Keratinocyte (primary cell): ENCODE measurements at places on chromosomes 5 and 9. TPM values are rescaled to one million over a fixed set of nuclear protein-coding genes. Genes with fewer than 3 reads are reported as not detected.
A peak's percentile ranks its signal among the peaks of the same experiment; 100 is the strongest.

PCDHA7 gene
- polyA plus RNA-seq: 0.02 to 0.05 TPM (median 0.04 TPM) in 3 replicates

SLC12A7 gene
- 1.5 to 2.4 TPM (median 2.3 TPM) in 3 replicates for polyA plus RNA-seq

LEAP2 gene
- polyA plus RNA-seq: 0.28 to 1.2 TPM (median 0.50 TPM) in 3 replicates

FGF1 gene
- 1.0 to 2.4 TPM (median 1.8 TPM) in 3 replicates for polyA plus RNA-seq

LCN1 gene
- not detected in 3 replicates for polyA plus RNA-seq

ACTBL2 gene
- 0.35 to 2.7 TPM (median 0.68 TPM) in 3 replicates for polyA plus RNA-seq

STRBP gene
- polyA plus RNA-seq: 7.4 to 11.3 TPM (median 7.5 TPM) in 3 replicates

SPATA31C1 gene
- polyA plus RNA-seq: not detected in 3 replicates

PURA gene
- polyA plus RNA-seq: 2.2 to 4.1 TPM (median 3.0 TPM) in 3 replicates

FOXD1 gene
- polyA plus RNA-seq: 2.9 to 11.9 TPM (median 7.0 TPM) in 3 replicates

IL31RA gene
- polyA plus RNA-seq: 4.6 to 6.7 TPM (median 6.0 TPM) in 3 replicates

TEX48 gene
- not detected in 3 replicates for polyA plus RNA-seq

PCDHB5 gene
- polyA plus RNA-seq: 0.07 to 0.10 TPM (median 0.09 TPM) in 3 replicates

NRARP gene
- polyA plus RNA-seq: 0.43 to 2.4 TPM (median 2.2 TPM) in 3 replicates

- no peak for DNase-seq
These were observed 96.7 kb upstream of the ARAP3 start for GRCh38 chr5:141778683-141779082.

DNA sequence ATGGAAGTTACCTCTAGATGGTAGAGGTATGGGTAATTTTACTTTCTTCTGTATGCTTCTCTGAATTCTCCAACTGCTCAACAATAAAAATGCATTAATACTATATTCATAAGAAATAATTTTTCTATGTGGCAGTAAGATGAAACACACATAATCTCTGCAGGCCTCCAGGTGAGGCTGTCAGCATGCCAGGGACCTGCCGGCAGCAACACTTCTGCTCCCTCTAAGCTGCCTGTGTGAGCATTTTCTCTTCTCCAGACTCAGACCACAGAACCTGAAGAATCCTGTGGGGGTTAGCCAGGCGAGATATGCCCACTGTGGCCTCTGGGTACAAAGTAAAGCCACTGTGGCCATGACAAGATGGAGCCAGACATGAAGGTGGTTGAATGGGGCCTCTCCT lies 316.3 kb downstream of the EBF1 start:
- DNase-seq: no peak

DNA sequence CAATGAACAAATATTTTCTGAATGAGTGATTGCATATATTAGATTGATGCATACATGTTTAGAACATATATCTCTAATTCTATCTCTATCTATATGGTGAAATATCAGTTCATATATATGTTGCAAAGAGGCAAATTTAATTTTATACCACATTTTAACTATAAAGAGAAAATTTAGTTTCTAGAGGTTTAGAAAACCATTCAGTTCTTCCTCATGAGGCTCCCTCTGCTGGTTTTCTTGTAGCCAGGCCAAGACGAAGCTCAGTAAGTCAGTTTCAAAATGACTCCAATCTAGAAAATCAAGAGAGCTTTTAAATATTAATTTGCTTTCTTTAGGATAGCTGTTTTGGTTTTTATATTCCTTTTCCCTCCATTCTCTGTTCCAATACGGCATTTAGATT lies 312.1 kb downstream of the TMEM232 start:
- no peak for DNase-seq

DNA sequence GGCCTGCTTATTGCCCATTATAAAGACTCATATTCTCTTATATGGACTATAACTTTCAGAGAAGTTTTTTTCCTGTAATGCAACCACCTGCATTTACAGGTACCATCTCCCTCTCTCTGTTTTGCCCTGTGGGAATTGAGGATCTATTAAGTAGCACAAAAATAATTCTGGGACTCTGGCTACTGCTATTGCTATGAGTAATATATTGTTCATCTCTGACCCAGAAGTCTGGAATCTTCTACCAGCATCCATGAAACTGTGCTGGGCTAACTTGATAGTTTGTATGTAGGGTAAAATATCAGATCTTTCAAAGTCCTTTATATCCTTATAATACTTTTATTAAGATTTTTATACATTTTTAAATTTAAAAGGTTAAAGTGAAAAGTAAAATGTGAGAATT lies 607.2 kb downstream of the EFNA5 start:
- DNase-seq: peak; percentile 1

DNA sequence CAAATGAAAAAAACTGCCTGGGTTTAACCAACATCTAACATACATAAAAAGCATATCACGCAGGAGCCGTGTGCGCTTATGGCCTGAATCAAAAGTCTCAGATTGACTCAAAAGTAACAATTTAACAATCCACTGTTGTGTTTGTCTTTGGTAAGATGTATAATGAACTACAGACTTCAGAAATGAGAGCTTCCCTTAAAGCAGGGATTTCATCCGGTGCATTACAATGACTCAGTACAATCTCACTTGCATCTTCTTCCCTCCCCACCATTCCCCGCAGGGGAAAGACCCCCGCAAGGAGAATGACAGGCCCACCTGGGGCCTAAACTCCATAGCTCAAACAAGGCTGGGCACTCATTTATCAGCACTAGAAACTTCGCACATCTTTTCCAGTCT lies 1.4 kb downstream of the ZFR start:
- no peak for DNase-seq

- DNase-seq: no peak
These were observed 173.2 kb downstream of the SH3GL2 start for GRCh38 chr9:17752021-17752420.

DNA sequence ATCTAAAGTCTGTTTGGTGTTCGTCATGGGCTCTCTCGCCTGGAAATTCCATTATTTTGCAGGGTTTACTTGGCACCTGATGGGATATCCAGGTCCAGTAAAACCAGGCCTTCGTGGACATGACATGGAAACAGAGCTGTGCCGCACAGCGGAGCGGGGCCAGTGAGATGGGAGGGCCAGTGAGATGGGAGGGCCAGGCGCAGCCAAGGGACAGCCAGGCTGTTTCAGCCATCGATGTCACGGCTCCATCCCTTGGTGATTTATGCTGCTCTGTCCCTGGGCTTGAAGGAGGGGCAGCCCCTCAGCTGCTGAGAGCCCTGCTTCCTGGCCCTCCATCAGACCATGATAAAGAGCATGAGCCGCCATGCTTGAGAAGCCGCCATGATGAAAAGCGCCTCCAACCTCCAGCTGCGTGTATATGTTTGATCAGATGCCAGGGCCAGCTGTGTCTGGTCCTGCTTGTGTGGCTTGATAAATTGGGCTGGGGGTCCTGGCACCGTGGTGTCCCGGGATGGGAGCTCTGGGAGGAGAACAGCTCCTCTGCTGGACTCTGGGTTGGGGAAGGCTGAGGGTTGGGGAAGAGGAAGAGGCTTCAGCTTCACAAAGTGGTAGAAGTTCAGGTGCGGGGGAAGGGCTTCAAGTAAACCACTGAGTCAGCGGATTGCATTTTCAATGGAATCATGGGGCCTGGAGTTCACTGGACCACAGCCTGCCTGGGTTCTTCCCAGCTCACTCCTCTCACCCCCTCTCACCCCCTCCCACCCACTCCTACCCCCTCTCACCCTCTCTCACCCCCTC lies 6.1 kb upstream of the COL5A1 start:
- no peak for DNase-seq

DNA sequence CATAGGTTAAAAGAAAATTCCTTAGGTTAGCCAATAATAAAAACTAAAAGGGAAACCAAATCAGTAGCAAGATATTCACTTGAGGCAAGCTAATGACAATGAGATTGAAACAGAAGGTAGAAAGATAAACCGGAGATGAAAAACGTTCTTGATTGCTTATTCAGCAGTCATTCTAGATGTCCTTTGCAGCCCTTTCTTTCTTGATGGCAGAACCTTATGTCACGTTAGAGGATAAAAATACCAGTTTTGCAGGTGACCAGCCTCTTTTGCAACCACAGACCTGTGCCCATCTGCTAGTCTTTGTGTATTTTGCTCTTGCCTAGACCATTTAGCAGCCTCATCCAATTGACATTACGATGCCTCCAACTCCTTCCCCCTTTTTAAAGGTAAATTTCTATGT lies 337.8 kb downstream of the DMAC1 start:
- DNase-seq: no peak

- DNase-seq: no peak
These were observed 267.6 kb upstream of the TNC start for GRCh38 chr9:115385383-115386122.

- DNase-seq: no peak
These were observed 490.9 kb downstream of the GADD45G start for GRCh38 chr9:90095682-90096081.

GRCh38 chr9:89657295-89657694 lies 52.5 kb downstream of the GADD45G start:
- no peak for DNase-seq

DNA sequence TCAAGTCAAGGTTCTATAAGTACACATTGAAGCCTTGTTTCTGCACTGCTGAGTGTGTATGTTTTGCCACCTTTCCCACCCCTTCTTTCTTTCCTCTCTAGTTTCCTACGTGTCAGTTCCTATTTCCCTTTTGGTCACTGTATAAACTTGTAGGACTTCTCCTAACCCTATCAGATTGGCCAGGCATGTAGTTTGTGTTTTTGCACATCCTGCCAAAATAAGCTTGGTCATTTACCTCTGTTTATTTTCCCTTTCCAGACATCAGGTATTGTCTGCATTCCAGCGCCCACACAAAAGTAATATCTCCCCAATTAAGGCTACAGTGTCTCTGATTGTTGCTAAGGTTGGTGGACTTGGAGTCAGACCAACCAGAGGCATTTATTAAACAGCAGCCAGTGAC lies 252.9 kb upstream of the MPDZ start:
- DNase-seq: no peak

GRCh38 chr9:110978516-110978915 lies 59.8 kb downstream of the LPAR1 start:
- no peak for DNase-seq

- DNase-seq: no peak
These were observed 6.6 kb upstream of the TMEFF1 start for GRCh38 chr9:100466171-100466828.

GRCh38 chr9:121863955-121864354 lies 212.5 kb downstream of the DAB2IP start:
- no peak for DNase-seq

DNA sequence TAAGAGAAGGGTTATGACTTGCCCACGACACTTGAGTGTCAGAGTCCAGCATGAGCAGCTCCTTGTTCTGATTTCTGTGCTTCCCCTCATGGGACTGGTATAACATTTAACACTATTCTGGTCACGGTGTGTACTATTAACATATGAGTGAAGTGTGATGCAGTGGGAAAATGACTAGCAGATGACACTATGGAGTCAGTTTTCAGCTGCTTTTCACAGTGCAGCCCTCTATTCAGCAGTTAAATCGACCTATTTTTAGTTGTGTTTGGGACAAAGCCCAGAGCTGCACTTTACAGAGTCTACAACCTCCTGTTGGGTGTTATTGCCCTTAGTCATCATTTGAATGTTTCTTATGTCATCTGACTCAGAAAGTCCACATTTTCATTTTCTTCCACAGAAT lies 59.1 kb downstream of the CHSY3 start:
- DNase-seq: no peak

DNA sequence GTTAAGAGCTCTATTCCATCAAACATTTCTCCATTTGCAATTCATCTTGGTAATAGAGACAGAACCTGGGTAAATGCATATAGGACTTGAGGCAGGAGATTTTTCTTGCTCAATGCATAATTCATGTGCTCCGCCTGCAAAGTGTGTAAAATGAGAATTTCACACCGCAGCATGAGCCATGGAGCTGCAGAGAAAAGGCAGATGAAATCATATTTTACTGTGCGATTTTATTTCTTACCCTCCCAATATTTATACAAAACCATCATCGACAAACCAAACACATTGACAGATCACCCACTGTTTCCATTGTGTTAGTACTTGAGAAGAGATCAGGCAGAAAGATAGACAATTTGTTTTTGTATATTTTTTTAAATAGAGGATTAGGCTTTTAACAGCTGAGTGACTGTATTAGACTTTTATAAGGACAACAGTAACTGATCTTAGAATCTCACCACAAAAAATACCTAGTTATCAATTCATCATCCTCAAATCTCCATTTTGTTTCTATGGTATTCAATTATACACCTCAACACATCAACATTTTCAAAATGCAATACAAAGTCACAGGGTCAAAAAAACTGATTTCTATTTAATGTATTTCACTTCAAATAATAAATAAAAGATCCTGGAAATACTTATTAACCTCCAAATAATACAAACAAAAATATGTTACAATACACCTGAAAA lies 191.1 kb downstream of the AP3B1 start:
- DNase-seq: no peak

DNA sequence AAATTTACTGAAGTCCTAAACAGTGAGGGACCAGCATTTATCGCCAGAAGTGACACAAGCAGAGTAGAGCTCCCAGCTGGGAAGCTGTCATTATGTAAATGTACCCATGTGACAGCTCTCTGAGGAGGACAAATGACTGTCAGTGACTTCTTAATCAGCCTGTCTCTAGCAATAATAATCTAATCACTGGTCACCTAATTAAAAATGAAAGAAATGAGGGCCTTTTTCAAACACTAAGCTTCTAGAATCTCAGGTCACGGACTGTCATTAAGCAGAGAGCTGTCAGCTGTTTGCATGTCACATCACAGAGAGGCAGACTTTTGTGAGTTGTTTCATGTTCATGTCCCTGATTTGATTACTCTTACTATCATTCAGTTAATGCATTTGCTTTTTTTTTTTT lies 77.9 kb upstream of the FBXL17 start:
- no peak for DNase-seq

GRCh38 chr9:112120030-112120341 lies 55.1 kb downstream of the SUSD1 start:
- DNase-seq: no peak

- no peak for DNase-seq
These were observed 480.4 kb downstream of the CETN3 start for GRCh38 chr5:89929173-89929572.

DNA sequence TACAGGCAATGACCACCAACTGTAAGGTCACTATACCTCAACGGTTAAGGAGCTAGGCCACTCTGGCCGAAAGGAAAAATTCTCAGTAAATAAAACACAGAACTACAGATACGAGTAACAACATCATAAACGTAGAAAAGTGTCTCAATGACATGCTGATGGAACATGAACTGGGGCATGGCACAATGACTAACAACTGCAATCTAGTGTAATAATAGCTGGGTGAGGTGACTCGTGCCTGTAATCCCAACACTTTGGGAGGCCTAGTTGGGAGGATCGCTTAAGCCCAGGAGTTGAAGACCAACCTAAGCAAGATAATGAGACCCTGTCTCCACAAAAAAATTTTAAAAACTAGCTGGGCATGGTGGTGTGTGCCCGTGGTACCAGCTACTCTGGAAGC lies 9.8 kb upstream of the RAPGEF6 start:
- no peak for DNase-seq

- no peak for DNase-seq
These were observed 254.4 kb downstream of the FAM114A2 start for GRCh38 chr5:153784277-153784676.

- DNase-seq: no peak
These were observed 287.6 kb upstream of the ADRA1B start for GRCh38 chr5:159628703-159629102.
